ENCODE measurements at places on chromosomes 4 and X. TPM values are rescaled to one million over a fixed set of nuclear protein-coding genes. Genes with fewer than 3 reads are reported as not detected.
A peak's percentile ranks its signal among the peaks of the same experiment; 100 is the strongest.

DNA sequence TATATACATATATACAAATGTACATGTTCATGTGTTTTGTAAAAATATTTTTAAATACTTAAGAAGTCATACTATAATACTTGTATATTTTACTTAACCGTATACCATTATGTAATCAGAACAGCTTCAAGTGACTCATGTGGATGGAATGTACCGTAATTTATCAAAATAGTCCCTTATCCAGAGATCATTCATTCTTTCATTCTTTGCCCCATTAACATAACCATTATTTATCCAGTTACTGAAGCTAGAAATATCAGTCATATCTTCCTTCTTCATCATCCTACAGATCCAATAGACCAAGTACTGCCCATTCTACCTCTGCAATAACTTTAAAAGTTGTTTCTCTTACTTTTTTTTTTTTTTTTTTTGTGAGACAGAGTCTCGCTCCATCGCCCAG lies 164.2 kb downstream of the MAB21L2 start:
- no peak for DNase-seq

- no peak for DNase-seq
Measured at GRCh38 chrX:24902806-24903205, 113.0 kb downstream of the ARX start.

DNA sequence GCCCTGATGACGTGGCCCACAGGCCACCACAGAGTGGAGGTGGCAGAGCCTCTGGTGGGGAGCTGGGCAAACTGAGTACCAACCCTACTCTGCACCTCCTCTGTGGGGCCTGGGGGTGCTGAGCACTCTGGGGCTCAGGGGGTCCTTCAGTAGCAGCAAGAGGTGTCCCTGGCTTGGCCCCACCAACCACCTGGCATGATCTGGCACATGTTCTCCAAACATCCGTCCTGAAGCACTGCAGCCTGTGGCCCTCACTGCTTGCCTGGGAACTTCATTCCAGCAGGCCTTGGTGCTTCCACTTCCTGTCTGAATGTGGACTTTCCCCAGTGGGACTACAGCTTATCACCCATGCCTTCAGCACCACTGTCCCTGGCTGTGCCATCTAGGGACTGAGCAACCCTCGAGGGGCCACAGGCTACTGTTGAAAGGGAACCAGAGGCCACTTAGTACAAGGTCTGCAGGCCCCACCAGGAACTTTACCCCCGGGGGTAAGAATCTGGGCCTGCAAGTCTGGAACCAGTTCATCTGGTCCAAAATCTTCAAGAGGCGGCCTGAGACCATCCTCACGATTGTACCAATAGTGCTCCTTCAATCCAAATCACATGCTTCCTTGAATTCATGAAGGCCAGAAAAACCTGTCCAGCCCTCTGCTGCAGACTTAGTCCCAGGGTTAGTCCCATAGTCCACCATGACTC lies 13.2 kb downstream of the TNIP2 start:
- DNase-seq = no peak

GRCh38 chrX:2903366-2903765 lies 25.8 kb downstream of the ARSD start:
- no peak for DNase-seq

GRCh38 chr4:168480931-168481611 lies 779 bp upstream of the DDX60L start:
- no peak for DNase-seq

- no peak for DNase-seq
Measured at GRCh38 chrX:15848576-15848975, 6.0 kb downstream of the AP1S2 start.

- no peak for DNase-seq
Measured at GRCh38 chr4:81836716-81837115, 365.0 kb upstream of the RASGEF1B start.

DNA sequence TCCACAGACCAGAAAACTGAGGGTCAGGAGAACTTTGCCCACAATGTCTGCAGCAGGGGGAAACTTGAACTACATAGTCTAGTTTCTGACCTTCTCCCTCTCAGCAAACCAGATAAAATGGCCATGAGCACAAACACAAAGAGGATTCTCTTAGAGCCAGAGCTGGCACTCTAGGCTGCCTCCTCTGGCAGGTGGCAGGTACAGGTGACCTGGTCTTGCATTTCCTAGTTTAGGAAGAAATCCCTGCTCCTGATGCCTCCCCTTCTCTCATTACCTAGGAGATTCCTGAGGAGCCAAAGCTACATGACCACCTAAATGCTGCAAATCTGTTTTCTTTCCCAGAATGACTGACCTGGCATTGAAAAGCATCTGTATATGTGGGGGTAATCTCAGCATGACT lies 45.1 kb downstream of the ARHGEF9 start:
- no peak for DNase-seq

- DNase-seq = no peak
Measured at GRCh38 chrX:152822383-152823086, 8.0 kb downstream of the CETN2 start.

- no peak for DNase-seq
Measured at GRCh38 chr4:87589531-87589930, 18.8 kb upstream of the DSPP start.

DNA sequence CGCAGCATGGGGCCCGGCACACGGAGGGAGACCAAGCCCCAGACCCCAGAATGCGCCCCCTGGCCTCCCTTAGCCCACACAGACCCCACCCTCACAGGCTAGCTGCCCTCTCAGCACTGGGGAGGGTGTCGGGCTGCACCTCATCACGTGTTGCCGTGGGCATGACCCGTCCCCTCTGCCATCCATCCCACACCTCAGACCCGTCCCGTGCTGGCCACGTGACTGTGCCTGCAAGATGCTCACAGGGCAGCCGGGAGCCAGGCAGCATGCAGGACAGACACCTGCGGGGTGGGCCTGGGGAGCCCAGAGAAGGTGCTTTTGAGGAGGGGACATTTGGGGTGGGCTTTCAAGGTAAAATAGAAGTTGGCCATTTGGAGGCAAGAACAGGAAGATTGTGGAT lies 4.8 kb downstream of the MSANTD1 start:
- DNase-seq = no peak

DNA sequence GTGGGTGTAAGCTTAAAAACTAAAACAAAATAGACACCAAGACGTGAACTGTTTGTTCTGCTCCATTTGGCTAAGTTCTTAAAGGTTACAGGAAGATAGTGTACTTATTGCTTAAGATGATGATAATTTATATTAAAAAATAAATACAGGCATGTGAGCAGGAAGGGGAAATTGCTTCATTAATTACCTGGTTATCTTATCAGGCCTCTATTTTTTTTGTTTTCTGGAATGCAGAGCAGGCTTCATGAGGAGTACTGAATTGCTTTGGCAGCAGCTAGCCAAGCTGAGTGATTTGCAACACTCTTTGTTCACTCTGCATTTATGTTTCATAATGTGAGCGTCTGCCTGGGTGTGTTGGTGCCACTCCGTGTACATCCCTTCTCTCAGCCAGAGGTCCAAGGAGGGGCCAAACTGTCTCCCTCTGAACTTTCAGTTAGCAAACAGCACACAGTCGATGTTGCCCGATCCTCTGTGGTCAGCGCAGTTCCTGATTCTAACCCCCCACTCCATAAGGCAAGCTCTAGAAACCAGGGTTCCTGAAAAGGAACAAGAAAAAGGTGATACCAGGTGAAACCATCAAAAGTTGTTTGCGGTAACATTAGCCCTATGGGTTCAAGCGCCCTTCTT lies 348.2 kb downstream of the SPRY1 start:
- DNase-seq = peak; percentile 3

GRCh38 chr4:69835766-69836165 lies 24.2 kb downstream of the SULT1E1 start:
- DNase-seq = no peak

- no peak for DNase-seq
Measured at GRCh38 chr4:139188648-139189416, 11.8 kb upstream of the ELF2 start.

DNA sequence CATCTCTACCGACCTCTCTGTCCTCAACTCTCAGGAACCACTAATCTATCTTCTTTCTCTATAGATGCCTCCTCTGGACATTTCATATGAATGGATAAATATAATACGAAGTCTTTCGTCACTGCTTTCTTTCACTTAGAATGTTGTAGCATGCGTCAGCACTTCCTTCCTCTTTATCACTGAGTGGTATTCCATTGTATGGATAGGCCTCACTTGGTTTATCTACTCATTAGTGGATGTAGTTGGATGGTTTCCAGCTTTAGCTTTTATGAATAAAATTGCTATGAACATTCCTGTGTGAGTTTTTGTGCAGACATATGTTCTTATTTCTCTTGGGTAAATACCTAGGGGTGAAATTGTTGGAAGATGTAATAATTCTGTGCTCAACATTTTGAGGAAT lies 528.2 kb upstream of the FAT1 start:
- DNase-seq = no peak

DNA sequence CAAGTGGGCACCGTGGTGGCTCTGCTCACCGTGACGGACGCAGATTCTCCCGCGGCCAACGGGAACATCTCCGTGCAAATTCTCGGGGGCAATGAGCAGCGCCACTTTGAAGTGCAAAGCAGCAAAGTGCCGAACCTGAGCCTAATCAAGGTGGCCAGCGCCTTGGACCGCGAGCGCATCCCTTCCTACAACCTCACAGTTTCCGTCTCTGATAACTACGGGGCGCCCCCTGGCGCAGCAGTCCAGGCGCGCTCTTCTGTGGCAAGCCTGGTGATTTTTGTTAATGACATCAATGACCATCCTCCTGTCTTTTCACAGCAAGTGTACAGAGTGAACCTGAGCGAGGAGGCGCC lies 2.7 kb downstream of the FAT4 start:
- no peak for DNase-seq

The PARM1 gene
- total RNA-seq = 487 TPM

The RAI2 gene
- total RNA-seq = 12.1 TPM

The ENPEP gene
- 2.3 TPM for total RNA-seq

The CT45A1 gene
- total RNA-seq = not detected

The GLRB gene
- total RNA-seq = 1.0 TPM

The DIPK2B gene
- total RNA-seq = 23.8 TPM

The SASH3 gene
- total RNA-seq = 7.3 TPM

The CSAG1 gene
- total RNA-seq = not detected

The SSX4B gene
- not detected for total RNA-seq

The GEMIN8 gene
- 50.7 TPM for total RNA-seq

The CYSLTR1 gene
- total RNA-seq = 1.3 TPM
